ENCODE measurements at places on chromosomes 4 and X.
A peak's percentile ranks its signal among the peaks of the same experiment; 100 is the strongest.

DNA sequence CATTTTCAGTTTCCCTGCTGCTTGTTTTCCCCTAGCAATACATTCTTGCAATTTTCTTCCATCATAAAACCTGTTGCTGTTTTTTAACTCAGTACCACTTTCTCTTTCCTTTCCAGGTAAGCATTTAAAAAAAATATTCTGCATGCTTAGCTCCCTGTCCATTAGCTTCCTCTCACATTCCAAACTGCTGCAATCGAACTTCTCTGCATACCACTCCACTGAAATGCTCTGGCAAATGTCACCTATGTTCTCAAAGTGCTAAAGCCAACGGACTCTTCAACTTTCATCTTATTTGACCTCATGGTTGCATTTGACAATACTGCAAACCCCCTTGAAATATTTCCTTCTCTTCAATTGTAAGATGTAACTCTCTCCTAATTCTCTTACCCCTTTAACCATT, 192.7 kb downstream of the ANAPC10 start:
- DNase-seq = no peak

- DNase-seq = no peak
Observed at GRCh38 chrX:8987672-8988250, 46.2 kb downstream of the FAM9B start.

- no peak for DNase-seq
Observed at GRCh38 chrX:11187001-11187400, 75.9 kb downstream of the HCCS start.

DNA sequence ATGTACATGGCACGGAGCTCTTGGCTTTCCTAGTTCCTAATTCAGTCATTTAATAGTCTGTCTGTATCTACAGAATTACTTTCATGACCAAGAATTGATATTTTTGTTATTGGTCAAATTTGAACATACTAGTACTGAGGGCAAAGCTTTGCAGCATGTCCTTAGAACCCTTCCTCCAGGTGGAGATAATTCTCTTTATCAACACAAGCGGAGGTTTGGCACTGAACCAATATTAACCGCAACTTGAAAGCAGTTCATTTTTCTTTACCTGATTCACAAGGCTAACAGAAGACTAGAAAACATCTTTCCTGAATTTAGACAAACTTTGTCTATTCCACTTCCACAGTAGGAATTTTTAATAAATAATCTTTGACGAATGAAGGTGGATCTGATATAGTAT, 73.8 kb downstream of the TACR3 start:
- no peak for DNase-seq

GRCh38 chr4:48022192-48022799, 5.7 kb downstream of the NIPAL1 start:
- no peak for DNase-seq

- DNase-seq = no peak
Observed at GRCh38 chr4:37043342-37043741, 201.2 kb upstream of the NWD2 start.

GRCh38 chrX:19886375-19886774, 1.0 kb downstream of the SH3KBP1 start:
- DNase-seq = no peak

GRCh38 chr4:96736352-96736889, 896.5 kb downstream of the PDHA2 start:
- DNase-seq = peak; percentile 0

DNA sequence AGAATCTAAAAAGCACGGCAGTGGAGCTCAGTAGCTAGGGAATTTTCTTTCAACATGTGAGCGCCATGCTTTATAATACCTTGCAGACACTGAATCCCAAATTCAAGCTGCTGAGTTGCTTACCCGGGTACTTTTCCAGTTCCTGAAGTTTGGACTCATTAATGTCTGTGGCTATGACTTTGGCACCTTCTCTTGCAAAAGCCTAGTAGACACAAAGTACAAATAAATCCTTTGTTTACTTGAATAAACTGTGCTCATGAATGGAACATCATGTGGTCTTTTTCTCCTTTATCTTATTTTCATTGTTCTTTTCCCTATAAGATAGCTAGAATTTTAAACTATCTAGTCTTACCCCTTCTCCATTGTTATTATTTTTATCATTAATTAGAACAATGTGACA, 4.6 kb downstream of the BDH2 start:
- DNase-seq = no peak

DNA sequence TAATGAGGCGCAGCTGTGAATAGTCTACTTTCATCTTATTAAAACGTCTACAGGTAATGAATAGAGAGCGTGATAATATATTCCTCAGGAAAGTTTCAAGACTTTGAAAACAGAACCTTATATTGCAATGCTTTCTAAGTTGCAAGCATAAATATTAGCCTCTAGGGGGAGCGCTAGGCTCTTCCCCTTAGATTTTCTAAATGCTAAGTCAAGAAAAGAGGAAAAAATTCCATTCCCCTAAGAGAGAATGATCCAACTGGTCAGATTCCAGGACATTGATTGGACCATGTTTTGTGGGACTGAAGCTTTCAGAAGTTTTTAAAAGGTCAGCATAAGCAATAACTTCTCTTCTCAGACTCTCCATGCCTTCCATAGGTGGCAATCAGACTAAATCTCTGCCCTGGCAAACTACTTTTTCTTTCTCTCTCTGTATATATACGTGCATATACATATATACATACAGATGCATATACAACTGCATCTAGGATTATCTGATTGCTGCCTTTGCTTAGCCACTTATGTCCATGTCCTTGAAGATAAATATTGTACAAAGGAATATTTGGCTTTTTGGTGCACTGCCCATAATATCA, 492.9 kb downstream of the INPP4B start:
- DNase-seq = peak; percentile 85
